Stimulated activated CD8-positive, alpha-beta memory T cell treated with anti-CD3 and anti-CD28 coated beads, Interleukin-4, amount 100 ng/mL, for 24 hours (primary cell): ENCODE measurements at places on chromosomes 16 and 17.

DNA sequence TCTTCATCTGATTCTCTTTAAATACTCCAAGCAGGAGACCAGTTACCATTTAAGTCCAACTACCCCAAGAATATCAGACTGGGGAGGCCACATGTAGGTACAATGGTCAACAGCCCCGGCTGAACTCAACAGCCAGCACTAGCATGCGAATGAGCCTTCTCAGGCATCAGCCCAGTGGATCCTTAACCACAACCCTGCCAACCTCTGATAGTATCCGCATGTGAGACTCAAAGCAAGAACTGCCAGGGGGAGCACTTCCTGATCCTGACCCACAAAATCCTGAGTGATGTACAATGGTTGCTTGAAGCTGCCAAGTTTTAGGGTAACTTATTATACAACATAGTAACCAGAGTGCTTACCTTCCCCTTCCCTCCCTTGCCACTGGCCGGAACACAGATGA is 4.0 kb downstream of the PYY start:
- DNase-seq: no peak

DNA sequence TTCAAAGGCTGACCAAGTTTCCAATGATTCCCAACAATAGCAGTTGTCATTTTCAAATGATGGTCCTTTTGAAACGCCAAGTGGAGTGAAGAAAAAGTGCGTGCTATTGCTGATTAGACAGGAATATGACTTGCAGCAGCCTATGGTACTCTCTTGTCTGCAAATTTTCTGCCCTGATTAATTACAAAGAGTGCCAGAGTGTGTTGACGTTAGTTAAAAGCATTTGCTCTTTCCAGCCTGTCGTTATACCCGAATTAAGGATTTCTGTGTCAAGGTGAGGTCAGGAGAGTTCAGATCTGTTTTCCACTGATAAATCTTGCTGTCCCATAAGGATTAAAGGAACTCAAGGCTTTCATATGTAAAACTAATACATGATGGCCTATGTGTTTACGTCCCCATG is 75.0 kb upstream of the ADAMTS18 start:
- no peak for DNase-seq

GRCh38 chr16:74101379-74102137 is 195.1 kb upstream of the PSMD7 start:
- DNase-seq: no peak

DNA sequence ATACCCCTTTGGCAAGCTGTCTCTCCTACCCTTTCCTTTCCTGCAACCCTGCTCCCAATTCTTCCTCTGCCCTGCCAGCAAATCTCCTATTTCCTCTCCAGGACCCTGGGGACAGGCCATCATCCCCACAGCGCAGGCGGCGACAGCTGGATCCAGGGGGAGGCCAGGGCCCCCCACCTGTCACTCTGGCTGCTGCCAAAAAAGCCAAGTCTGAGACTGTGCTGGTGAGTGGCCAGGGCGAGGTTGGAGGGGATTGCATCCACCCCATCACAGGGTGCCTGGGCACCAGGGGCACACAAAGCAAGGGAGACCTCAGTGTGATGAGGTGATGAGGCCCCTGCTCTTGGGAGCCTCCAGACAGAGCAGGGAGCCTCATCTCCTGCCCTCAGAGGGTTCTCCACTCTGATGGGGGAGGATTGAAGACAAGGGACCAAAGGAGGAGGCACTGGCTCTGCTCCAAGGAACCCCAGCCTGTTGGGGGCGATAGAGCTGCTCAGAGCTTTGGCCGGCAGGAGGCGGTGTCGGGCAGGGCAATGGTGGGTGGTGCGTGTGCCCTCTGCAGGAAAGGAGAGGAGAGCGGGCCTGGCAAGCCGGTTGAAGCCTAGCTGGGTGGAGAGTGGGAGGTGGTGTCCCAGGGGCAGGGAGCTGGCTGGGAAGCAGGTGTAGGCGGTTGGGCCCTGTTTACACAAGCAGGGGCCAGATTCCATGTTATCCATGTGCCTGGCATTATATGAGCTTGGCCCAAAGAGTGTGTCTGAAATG is 15.6 kb upstream of the PDK2 start:
- DNase-seq: no peak

GRCh38 chr16:70160821-70161220 is 12.8 kb upstream of the CLEC18C start:
- DNase-seq: no peak

DNA sequence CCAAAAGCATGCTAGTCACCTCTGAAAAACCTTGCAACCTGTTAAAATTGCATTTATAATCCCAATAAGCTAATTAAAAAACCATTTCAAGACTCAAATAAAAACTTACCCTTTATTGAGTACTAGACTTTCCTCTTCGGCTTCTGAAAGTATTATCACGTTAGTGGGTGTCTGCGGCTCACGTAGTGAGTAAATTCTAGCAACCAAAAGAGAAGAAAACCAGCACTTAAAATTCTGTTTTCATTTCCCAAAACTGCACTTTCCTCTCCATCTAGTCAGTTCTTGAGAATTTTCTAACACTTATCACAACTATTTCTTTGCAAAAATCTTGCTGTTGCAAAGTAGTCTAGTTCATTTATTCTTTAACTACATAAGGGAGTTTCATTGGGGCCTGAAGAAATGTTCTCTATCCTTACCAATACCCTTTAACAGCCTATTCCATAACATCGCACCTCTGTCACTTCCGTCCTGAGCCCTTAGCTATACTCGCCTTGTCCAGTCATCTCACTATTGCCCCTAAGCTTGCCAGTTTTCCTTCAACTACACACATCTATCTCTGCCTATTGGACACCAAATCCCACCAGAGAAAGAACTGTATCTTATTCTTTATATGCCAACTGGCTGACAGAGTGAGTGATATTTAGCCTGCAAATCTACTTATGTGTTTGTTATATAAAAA is 8.7 kb downstream of the NUP88 start:
- no peak for DNase-seq

- DNase-seq: no peak
Measured at GRCh38 chr17:45020354-45021138, 30.9 kb downstream of the DCAKD start.

- DNase-seq: no peak
Measured at GRCh38 chr16:14241631-14242030, 170.5 kb downstream of the MRTFB start.

- no peak for DNase-seq
Measured at GRCh38 chr17:67041941-67042899, 2.1 kb upstream of the CACNG1 start.

GRCh38 chr17:34156741-34157589 is 98.1 kb upstream of the CCL2 start:
- no peak for DNase-seq

DNA sequence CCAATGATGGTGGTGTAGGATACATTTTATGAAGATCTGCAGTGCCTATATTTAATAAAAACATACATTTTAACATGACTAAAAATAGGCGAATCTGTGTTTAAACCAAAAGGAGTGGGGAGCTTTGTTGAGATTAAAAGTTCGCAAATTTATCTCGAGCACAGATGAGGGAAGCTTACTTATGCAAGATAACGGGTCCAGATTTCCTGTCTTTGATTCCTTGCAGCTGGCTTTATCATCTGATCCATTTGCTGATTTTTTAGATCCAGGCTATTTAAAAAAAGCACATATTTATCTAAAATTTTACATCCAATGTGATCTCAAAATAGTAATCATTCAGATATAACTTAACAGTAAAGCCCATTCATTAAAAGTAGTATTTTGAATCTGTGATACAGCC is 57.0 kb upstream of the INTS2 start:
- DNase-seq: no peak

- DNase-seq: no peak
Measured at GRCh38 chr17:80644536-80644935, 99.9 kb downstream of the RPTOR start.

DNA sequence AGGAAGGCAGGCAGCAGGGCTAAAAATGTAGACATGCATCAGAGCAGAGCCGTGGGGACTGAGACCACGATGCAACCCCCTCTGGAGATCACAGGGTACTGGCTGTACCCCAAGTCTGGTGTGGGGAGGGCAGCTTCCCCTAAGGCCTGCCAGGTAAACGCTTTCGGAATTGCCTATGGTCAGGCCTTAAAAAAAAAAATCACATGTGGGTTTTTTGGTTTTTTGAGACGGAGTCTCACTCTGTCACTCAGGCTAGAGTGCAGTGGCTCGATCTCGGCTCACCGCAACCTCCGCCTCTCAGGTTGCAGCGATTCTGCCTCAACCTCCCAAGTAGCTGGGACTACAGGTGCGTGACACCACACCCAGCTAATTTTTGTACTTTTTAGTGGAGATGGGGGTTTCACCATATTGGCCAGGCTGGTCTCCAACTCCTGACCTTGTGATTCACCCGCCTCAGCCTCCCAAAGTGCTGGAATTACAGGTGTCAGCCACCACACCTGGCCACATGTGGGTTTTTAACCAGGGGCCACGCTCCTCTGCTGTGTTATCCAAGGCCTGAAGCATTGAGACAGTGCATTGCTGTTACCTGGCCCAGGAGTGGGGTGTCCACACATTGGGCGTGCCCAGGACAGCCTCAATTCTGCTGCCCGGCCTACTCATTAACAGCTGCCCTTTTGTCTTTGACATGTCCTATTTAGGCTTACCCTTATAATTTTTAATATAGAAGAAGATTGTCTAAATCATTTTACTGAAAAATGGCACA is 50.4 kb downstream of the LITAF start:
- no peak for DNase-seq

DNA sequence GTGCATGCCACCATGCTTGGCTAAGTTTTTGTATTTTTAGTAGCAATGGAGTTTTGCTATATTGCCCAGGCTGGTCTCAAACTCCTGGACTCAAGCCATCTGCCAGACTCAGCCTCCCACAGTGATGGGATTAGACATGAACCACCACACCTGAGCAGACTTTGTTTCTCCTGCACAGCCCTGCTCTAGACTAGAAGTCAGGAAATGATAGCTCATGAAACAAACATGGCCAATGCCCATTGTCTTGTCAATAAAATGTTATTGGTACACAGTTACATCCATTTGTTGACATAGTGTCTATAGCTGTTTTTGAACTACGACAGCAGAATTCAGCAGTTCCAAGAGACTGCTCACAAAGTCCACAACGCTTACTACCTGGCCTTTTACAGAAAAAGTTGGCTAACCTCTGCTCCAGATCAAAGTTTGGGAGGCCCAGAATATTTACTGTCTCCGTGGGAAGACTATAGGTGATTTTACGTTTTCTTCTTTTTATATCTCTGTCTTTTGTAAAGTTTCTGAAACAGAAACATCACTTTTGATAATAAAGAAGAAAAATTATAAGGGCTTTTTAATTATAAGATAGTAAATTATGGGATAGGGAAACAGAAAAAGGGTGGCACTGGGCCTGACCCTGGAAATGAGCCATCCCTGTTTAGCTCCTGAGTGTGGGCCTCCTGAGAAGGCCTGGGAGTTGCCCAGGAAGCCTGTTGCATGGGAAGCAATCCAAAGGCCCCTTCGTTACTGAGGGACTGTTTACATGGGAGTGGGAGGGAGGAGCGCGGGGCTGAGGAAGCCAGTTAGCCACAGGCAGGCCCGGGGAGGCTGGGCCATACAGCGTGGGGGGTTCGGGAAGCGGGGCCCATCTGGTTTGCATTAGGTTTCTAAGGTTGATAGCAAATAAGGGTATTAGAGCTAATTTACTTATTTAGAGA is 201.5 kb downstream of the IRF8 start:
- no peak for DNase-seq
